NCI-H1417 treated with DMSO at 0.1 percent for 48 hours (cell line): ENCODE measurements at places on chromosomes 12 and 14.

DNA sequence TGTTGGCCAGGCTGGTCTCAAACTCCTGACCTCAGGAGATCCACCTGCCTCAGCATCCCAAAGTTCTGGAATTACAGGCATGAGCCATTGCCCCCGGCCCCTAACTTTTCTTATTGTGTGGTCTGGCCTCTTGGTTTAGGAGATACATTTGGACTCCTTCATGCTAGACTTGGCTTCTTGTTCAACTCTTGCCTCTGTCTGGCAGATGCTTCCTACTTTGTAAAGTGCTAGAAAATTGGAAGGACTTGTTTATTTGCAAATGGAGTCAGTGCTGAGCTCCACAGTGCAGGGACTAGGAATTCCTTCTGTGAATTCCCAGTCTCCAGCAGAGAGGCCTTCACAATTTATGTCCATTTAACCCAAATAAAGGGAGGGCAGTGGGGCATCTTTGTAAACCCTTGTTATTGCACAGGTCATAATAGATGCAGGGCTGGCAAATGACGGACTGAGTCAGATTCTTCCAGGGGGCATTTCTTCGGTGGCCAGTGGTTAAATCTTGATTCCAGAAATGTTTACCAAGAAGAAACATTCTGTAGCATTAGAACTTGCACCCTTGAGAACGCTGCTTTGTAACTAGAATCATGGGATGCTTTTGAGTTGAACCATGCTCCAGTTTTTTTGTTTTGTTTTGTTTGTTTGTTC lies 73.8 kb upstream of the TBX3 start:
- DNase-seq: no peak

- no peak for DNase-seq
These were observed 811.7 kb downstream of the C12orf50 start for GRCh38 chr12:87217491-87217890.

GRCh38 chr12:54139019-54139418 lies 49.8 kb downstream of the SMUG1 start:
- no peak for DNase-seq

GRCh38 chr12:128715485-128715884 lies 108.3 kb downstream of the SLC15A4 start:
- DNase-seq: no peak

- no peak for DNase-seq
These were observed 633 bp downstream of the RPAP3 start for GRCh38 chr12:47705229-47705565.

GRCh38 chr14:69088586-69088985 lies 64.3 kb downstream of the DCAF5 start:
- DNase-seq: no peak

DNA sequence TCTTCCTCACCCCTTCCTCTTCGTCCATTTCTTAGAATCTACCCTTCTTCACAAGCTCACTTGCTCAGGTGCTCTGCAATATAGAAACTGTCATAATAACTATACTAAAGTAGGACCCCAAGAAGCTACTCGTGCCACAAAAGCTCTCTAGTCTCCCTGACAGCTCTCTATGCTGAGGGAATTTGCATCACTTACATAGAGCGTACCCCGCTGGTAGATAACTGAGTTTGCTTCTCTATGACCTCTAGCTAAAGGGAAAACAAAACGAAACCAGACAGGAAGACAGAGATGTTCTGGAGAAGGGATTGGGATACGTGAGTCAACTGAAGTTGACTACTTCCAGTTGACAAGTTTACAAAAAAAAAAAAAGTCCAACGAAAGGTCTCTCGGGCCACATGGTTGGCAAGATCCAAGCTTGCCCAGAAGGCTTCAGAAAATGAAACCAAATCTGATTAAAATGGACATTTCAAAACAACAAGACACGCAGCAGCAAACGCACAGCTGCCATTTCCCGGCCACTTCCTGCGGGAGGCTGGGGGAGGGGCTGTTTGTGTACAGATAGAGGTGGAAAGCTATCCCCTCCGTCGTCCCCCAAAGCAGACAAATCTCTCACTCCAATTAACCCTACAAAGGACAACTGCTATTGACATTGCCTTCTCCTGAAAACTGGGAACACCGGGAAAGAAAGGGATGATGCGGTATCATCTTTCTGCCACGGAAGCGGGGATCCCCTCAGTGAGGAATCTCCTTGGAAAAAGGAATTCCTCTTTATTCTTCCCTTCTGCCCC lies 1.3 kb downstream of the BAZ2A start:
- no peak for DNase-seq
